ENCODE measurements at places on chromosomes 4 and X.

GRCh38 chr4:140808256-140808655 is 52.1 kb upstream of the TBC1D9 start:
- DNase-seq: no peak

- peak; percentile 48 for DNase-seq
Measured at GRCh38 chr4:151674804-151675391, 85.9 kb downstream of the GATB start.

- no peak for DNase-seq
Measured at GRCh38 chrX:133983256-133983973, 2.0 kb downstream of the GPC3 start.

- DNase-seq: no peak
Measured at GRCh38 chr4:175807547-175807946, 4.5 kb downstream of the GPM6A start.

- DNase-seq: peak; percentile 34
Measured at GRCh38 chr4:2651546-2651945, 104.6 kb downstream of the TNIP2 start.

DNA sequence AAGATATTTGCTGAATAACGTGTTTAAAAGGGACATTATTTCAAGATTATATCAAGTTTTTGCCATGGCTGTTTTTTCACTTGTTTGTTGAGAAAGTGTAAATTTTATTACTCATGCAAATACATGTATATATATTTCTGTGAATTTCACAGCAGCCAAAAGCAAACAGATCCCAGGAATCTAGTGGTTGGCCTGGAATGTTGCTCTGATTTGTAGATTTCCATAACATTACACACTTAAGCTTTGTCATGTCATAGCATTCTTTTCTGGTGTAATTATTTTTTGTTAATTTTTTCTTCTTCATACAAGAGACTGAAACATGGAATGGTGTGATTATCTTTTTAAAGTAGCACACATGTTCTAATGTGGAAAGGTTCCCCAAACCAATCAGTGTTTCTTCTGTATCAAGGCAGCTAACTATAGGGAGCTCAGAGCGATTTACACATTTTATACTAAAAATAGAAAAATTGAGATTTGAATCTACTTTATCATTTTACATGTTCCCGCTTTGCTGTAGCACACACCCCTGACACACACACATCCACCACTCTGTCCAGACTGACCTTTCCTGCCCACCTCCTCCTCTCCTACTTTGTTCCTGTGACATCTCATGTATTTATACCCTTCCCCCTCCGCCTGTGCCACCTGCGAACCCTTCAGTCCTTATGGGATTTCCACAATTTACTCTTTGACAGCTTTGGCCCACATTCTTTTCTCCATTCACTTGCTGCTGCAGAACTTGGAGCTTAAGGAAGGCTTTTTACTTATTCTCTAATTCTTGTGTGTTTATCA is 20.3 kb downstream of the RUFY3 start:
- no peak for DNase-seq

GRCh38 chr4:109278594-109279031 is 23.8 kb downstream of the COL25A1 start:
- no peak for DNase-seq

GRCh38 chr4:41256131-41256739 is 493 bp upstream of the UCHL1 start:
- DNase-seq: no peak

- DNase-seq: no peak
Measured at GRCh38 chr4:98027827-98028226, 115.4 kb downstream of the STPG2 start.
